ENCODE measurements at places on chromosomes 7 and 10.

DNA sequence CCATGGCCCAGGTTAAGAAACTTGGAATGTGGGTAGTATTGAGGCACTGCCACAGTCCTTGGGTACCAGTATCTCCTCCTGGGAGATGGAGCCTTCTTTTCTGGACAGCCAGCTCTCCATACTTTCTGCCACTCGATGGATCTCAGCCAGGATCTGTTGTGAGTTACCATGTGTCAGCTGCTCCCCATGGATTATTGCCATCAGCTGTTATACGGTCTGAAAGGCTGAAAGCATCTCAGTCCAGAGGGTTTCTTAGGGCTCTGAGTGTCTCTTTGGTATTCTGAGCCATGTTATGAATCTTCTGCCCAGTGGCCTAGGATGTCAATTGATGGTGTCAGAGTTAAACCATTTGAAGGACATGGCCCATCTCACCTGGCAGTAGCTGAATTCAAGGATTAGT lies 197.5 kb downstream of the C7orf25 start:
- no peak for DNase-seq

GRCh38 chr10:102650655-102651454 lies 6.6 kb downstream of the TRIM8 start:
- no peak for DNase-seq

DNA sequence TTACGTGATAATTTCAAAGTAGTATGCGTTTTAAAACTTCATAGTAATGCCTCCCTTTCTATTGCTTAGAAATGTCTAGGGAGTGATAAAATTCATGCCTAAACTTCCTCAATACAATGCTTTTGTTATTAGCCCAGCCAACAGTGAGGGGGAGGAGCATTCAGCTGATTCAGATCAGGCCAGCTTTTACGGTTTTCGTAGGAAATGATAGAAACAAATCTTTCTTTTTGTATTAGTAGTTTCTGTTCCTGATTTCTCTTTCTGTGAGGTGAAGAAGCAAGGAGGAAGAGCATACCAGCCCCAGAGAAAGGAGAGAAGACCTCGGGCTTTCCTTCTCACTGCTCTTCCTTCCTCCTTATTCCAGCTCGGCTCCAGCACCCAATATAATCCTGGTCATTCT lies 35.2 kb upstream of the ITPRID1 start:
- DNase-seq: no peak

- DNase-seq: no peak
Measured at GRCh38 chr7:44249639-44250234, 49.0 kb downstream of the YKT6 start.

GRCh38 chr7:114081606-114082425 lies 163.0 kb upstream of the PPP1R3A start:
- peak; percentile 35 for DNase-seq

- DNase-seq: no peak
Measured at GRCh38 chr10:12875100-12875499, 126.4 kb downstream of the CCDC3 start.

DNA sequence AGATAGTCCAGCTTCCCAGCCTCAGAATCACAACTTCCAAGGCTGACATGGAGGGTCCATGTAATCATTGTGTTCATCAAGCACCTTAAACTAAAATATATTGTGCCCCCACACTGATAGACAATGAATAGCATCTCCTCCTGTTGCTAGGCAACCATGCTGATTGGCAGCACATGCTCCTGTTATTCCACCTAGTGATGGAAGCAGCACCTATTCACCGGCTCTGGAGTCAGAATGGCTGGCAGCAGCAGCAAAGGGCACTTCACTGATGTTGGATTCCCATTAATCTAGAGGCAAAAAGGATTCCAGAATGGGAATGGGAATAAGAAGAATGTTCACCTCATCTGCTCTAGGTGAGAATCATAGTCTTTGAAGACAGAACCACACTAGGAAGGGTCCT lies 55.0 kb downstream of the RELN start:
- DNase-seq: no peak

DNA sequence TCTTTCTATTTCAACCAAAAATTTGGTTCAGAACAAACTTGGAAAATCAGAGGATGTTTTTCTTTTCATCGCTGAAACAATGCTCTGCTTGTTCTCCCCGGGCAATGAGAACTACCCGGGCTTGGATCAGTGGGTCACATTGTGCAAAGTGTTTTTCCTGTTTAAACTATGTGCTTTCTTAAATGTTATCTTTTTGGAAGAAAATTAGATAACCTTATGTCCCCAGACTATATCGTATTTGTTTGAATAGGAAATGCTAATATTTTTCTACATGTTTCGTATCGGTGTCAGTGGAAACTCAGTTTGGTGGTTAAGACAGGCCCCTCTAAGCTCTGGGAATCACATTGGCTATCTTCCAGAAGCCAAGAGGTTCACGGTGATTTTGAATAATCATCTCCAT lies 319.5 kb upstream of the NFE2L3 start:
- DNase-seq: no peak

- DNase-seq: no peak
Measured at GRCh38 chr7:2950578-2950977, 93.1 kb downstream of the CARD11 start.

DNA sequence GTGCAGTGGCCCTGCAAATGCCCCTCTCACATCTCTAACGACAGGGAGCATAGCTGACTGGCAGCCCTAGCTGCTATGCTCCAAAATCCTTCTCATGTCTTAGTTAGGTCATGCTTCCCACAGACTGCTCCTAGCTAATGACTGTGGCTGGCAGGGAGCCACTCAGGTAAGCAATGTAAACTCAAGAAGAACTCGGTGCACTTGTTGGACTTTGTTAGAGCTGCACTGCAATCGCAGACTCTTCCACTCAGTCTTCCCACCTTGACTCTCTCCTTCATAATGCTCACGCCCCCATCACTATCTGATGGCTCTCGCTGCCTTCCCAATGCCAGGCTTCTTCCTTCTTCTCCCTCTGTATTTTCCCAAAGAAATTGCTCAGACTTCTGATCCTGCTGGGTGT lies 24.0 kb downstream of the OR9A2 start:
- DNase-seq: no peak

DNA sequence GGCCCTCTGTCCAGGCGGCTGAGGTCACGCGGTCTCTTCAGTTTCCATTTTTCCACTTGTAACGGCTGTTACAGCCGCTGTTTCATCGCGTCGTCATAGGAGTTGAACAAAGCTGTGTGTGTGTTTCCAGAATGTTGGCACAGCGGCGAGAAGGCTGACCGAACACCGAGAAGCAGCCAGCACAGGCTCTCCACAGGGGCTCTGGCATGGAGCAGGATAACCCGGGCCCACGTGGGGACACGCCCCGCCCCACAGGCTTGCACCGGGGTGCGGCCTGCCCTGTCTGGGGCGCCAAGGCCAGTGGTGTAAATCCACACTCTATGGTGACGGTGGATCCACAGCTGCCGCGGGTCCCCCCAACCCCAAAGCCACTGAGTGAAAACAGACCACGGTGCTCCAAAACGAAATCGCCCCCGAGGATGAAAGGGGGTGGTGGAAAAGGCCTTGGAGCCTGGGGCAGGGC lies 448.2 kb downstream of the DNAJB6 start:
- DNase-seq: no peak

DNA sequence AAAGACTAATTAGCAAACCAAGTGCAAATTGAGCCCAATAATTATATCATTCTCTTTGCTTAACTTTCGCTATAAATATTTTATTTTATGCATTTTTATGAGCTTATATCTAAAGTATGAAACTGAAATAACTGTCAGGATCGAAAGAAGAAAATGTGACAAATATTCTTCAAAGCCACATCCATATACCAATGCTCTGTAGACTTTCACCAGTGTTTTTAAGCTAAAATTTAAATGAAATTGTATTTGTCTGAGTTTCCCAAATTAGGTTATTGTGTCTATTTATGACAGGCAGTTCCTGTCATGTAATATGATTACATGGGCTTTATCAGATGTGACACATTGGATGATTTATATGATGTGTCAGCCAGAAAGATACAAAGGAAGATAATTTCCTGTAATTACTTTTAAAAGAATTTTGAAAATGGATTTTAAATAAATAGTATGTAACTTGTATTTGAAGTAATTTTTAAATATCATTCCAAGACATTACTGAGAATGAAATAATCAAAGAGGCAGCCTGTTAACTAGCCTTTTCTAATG lies 317.9 kb upstream of the KLF6 start:
- no peak for DNase-seq

GRCh38 chr7:108634535-108634934 lies 64.9 kb downstream of the DNAJB9 start:
- DNase-seq: no peak

DNA sequence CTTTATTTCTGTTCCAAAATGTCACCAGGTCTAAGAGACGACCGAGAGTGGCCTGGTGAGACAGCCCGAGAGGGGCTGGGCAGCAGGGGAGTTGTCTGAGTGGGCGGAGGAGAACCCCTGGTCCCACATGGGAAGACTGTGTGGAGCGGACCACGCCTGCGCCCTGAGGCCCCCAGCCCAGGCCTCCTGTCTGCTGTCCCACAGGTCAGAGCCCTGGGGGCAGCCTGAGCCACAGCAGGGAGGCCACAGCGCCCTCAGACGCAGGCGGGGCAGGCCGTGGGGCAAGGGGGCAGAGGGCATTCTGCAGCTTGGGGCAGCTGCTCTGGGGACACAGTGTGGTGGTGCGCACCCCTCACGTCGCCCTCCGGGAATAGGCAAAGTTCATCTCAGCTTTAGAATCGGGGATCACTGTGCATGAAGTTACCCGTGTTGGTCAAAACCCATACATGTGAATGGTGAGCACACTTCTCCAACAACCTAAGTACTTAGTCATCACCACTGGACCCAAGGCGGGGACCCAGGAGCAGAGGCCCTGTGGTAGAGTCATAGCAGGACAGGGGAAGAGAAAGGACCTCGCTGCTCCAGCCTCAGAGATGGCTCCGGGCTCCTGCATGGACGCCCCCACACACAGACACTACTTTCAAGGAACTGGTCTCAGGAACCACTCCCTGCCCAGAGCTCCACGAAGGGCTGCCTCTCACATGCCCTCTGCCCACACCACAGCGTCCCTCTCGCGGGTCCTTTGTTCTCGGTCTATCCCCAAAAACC lies 214.7 kb downstream of the ELFN1 start:
- DNase-seq: no peak

DNA sequence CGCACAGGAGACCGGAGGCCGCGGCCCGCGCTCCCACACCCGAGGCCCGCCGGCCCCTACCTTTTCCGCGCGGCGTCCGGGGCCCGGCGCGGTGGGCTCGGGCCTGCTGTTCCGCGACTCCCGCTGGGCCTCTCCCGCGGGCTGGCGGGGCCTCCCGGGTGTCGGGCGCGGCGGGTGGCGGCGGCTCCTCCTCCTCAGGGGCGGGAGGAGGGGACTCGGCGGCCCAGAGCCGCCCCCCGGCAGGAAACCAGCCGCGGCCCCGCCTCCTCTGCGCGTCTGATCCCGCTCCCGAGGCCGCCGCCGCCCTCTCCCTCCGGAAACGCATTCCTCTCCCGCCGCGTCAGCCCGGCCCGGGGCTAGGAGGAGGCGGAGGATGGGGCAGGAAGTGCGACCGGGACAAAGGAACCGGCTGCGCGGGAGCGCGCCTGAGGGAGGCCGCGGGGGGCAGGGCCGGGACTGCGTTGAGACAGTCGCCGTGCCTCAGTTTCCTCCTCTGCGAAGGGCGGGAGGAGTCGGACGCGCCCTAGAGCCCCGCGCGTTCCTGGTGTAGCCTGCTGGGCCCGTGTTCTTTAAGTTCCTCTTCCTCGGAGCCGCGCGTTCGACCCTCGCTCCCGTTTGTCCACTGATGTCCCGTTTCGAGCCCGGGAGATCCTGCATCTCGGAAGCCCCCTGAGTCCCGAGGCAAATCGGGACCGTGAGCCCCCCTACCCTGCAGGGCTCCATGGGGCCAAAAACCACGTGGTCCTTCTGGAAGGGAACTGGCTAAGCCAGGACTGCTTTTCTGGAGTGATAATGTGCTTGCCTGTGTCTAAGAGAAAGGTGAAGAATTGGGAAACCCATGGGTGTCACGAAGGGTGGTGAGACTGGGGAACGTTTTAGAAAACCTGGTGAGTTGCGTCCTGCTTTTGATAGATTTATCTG lies at the start of gene ITGB1:
Gene ITGB1, minus strand, starts transcription at position 146 of the 921 bp plus-strand sequence. CDS start 22,672 bp downstream, outside the sequence.
- DNase-seq: peak; percentile 94

GRCh38 chr10:58704671-58705141 lies 192.0 kb downstream of the BICC1 start:
- peak; percentile 14 for DNase-seq

DNA sequence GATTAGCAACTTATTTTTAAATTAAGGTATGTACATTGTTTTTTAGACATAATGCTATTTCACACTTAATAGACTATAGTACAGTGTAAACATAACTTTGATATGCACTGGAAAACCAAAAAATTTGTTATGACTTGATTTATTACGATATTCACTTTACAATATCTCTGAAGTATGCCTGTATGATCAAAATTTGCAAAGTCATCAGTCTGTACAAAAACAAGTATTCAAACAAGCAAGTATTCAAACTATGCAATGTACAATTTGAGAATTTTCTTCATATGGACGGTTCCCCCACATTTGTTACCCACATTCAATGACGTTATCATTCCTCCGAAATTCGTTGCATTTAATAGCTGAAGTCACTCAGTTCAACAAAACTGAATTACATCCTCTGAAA lies 147.9 kb downstream of the AVL9 start:
- no peak for DNase-seq

- no peak for DNase-seq
Measured at GRCh38 chr7:116142374-116142773, 68.0 kb upstream of the TES start.

DNA sequence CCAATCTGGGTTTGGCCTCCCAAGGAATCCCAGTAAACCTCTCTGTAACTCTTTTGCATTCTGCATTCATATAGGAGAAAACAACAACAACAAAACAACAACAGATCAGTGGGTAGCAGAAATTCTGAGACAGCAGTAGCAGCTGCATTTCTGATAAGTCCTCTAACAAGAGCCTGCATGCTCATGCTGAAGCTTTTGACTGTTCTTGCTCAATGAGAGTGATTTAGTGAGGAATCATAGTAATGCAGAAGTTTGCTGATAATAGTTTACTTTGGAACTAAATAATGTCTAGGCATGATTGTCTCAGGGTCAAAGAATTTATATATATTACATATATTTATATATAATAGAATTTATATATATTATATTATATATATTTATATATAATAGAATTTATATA lies 35.2 kb downstream of the BMPER start:
- DNase-seq: no peak

DNA sequence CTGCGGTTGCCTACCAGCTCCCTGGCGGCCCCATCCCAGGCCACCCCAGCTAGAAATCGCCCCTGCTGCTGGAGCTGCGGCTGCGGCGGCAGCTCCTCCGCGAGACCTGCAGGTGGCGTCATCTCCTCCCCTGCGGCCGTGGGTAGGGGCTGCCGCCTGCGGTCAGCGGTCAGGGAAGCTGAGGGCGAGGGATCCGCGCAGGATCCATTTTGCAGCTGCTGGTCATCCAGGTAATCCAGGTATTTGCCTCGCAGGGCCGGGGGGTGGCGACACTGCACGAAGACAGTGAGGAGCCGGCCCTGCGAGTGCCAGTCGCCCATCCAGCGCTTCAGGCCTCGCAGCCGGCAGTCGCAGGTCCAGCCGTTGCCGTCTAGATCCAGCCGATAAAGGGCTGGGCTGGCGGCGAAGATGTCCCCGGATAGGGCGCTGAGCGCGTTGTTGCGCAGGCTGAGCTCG lies 1.5 kb downstream of the TRIL start:
- no peak for DNase-seq

- no peak for DNase-seq
Measured at GRCh38 chr10:101671453-101671852, 23.5 kb downstream of the FBXW4 start.

- no peak for DNase-seq
Measured at GRCh38 chr7:37557571-37558209, 109.0 kb upstream of the ELMO1 start.

GRCh38 chr7:99843808-99844207 lies 16.0 kb downstream of the CYP3A43 start:
- no peak for DNase-seq
